ENCODE measurements at places on chromosomes 11 and 22.

- no peak for DNase-seq
Measured at GRCh38 chr22:41745968-41746367, 46.7 kb downstream of the MEI1 start.

DNA sequence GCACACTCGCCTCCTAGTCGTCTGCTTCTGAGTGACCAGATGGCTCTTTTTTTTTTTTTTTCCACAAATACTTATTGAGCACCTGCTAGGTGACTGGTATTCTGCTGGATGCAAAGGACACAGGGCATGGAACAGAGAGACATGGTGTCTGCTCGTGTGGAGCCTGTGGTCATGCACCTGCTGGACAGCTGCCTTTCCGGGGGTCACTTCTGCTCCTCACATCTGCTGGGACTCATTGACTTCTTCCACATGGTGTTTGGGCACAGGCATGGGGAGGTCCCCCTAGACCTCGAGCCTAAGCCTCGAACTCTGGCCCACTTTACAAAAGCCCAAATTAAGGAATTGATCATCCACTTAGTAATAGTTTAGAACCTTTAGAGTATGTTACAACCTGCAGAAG is 39.5 kb upstream of the EMID1 start:
- DNase-seq: no peak

GRCh38 chr22:30348809-30349208 is 7.9 kb downstream of the SF3A1 start:
- DNase-seq: no peak

DNA sequence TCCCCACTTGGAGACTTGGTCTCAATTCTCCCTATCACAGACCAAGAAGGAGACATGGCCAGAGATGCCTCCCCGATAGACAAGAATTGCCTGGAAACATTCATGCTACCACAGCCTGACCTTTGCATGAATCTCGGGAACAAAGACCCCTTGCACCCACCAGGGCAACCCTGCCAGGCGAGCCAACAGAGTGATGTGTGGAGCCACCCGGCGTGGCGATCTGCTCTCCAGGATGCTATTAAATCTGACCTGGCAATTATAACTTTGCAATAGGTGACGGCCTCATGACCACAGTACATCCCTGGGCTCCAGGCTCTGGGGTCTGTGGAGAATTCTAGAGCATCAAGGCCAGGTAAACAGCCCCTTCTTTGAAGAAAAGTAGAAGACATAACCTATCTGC is 31.1 kb upstream of the MN1 start:
- DNase-seq: no peak

DNA sequence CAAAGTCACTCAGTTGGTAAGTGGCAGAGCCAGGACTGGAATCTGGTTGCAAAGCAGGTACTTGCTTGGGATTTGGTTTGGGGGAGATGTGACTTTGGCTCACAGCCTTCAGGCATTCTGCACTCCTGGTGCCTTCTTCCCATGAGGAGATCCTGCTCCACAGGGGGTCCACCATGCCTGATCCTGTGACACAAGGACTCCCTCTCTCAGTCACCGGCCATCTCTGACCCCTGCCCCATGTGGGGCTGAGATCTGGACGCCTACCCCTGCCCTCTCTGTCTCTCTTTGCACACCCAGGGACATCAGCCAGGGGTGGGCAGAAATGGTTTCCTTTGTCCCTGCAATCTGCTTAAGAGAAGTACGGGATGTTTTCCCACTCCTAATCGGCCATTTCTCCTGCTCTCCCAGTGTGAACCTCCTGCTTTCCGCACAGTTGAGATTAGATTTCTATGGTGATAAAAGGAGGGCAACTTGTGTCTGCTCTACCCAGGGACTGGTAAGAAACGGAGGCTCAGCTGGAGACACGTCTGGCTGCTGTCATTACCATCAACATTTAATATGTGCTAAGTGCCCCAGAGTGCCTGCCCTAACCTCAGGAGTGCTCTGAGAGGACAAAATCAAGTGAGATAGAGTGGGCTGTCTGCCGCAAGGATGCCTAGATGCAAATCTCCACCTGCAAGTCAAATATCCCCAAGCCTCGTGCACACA is 11.1 kb upstream of the FXYD6 start:
- no peak for DNase-seq

DNA sequence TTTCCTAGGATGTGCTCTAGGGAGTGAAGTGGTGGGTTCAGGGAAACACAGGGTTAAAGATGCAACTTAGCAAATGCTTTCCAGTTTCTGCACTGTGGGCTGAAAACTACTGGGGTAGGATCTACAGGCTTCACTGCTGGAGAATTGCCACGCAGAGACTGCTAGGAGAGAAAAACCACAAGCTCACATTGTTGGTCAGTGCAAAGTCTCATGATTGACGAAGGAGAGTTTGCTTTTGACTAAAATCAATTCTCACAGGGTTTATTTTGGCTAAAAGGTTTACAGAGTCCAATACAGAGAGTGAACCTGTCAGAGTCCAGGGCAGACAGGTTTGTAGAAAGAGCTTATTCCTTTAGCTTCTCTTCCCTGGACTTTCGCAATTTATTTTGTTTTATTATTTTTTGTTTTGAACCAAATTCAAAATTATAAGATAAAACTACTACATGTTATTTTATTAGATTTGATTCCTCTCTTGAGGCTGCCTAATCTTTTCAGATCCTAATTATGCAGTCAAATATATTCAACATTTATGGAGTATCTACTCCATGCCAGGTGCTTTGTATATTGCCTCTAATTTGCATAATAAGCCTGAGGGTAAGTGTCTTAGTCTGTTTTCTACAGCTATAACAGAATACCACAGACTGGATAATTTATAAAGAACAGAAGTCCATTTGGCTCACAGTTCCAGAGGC is 64.7 kb downstream of the MTNR1B start:
- DNase-seq: no peak

DNA sequence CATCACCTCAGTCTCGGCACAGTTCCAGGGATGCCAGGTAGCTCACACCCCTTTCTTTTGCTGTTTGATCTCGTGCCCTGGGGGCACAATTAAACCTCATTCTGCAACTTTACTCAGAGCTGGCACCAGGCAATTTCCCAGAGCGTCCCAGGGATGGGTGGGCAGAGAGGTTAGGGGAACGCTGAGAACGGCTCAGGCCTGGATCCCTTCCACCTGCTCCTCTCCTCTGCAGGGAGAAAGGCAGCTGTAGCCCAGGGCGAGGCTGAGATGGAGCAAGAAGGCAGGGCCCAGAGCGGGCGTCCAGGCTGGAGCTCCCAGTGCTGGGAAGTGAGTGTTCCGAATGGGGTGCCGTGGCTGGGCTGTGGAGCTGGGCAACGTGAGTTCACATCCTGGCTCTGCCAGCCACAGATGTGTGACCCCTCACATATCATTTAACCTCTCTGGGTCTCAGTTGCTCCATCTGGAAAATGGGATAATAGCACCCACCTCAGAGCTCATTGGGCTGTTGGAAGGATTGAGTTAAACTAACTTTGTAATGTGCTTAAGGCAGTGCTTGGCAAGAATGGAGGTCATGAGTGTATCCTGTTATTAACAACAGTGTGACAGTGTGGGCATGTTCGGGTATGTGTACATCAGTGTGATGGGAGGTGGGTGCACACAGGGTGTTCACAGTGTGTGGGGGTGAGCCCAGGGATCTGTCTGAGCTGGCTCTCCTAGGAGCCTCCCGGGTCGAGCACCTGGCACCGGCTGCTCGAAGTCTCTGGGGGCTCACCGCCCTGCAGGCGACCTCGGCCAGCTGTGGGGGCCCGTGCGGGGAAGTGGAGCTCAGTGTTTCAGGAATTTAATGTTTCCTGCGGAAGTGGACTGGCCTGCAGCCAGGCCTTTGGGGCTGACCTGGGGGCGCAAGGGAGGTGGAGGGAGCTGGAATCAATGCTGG is 15.5 kb downstream of the OTUB1 start:
- DNase-seq: no peak

DNA sequence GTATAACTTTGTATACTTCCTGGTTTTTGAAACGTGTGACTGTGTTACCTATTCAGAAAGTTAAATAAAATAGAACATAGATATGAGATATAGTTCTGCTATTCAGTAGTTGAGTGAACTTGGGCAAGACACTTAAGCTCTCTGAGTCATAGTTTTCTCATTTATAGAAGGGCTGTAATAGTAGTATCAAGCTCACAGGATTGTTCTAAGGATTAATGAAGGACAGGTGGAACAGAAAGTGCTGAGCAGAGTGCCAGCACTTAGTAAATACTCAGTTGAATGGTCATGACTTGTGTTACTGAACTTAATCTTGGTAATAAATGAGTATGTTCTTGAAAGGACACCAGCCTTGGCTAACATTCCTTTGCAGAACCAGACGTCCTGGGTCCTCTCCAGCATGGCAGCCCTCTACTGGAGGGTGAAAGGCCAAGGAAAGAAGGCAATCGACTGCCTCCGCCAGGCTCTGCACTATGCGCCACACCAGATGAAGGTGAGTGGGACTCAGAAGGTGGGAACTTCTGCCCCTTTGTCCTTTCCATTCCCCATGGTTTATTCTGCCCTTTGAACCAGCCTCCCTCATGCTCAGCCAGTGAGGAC is 131.2 kb downstream of the TTC17 start:
- DNase-seq: no peak

DNA sequence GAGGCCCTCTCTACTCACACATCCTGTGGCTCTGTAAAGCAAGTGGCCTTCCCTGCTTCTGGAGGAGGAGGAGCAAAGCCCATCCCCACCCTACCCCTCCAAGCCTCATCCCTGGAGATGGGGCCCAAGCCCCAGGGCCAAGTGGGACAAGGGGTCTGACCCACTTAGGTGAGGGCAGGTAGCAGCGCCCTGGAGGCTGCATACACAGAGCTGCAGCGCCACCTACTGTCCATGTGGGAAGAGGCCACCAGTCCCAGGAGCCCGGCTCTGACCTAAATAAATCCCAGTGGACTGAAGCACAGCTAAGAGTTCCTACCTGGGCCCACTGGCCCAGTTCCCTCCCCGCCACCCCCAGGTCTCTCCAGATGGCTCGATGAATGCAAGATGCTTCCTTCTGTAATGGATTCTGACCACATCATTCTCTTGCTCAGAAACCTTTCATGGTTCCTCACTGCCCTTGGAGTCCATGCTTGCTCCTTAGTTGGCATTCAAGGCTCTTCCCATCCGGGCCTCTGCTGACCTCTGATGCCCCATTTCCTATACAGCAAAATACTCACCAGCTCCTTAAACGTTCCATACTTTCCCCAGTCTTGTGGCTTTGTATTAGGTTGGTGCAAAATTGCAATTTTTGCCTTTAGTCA is 62.1 kb downstream of the THAP12 start:
- peak; percentile 73 for DNase-seq
